Smooth muscle cell of bladder (primary cell): ENCODE measurements at places on chromosomes 1 and 21. TPM values are rescaled to one million over a fixed set of nuclear protein-coding genes. Genes with fewer than 3 reads are reported as not detected.

The C1orf210 gene
- not detected in 2 replicates for total RNA-seq

The CELA2B gene
- total RNA-seq, result 0.18 and 0.28 TPM in 2 replicates

The LAMB3 gene
- total RNA-seq, result 7.1 and 9.3 TPM in 2 replicates

The VWA1 gene
- total RNA-seq, result 2.8 and 3.7 TPM in 2 replicates

The CHAF1B gene
- total RNA-seq, result 0.43 and 0.55 TPM in 2 replicates

The CACNA1S gene
- total RNA-seq, result not detected in 2 replicates

The DUSP23 gene
- 10.5 and 12.0 TPM in 2 replicates for total RNA-seq

The NFIA gene
- total RNA-seq, result 4.0 and 5.1 TPM in 2 replicates

The VASH2 gene
- total RNA-seq, result 1.2 and 3.0 TPM in 2 replicates

The EDEM3 gene
- total RNA-seq, result 57.0 and 98.5 TPM in 2 replicates

The LAMTOR2 gene
- 60.7 and 86.5 TPM in 2 replicates for total RNA-seq

The OR6N1 gene
- not detected in 2 replicates for total RNA-seq

The SELL gene
- 0.09 and 0.14 TPM in 2 replicates for total RNA-seq

The TCP10L gene
- 0.28 and 0.46 TPM in 2 replicates for total RNA-seq

The SHE gene
- under 0.01 and 0.09 TPM in 2 replicates for total RNA-seq

The ADAMTSL4 gene
- 3.6 and 4.8 TPM in 2 replicates for total RNA-seq

The LCE1E gene
- not detected in 2 replicates for total RNA-seq

The CLCA1 gene
- under 0.01 TPM in 1 of 2 replicates, not detected in the other for total RNA-seq

The ITLN1 gene
- total RNA-seq, result not detected in 2 replicates

The CA6 gene
- total RNA-seq, result not detected in 2 replicates

The SERPINC1 gene
- total RNA-seq, result not detected in 2 replicates

The CYP4X1 gene
- not detected in 2 replicates for total RNA-seq

The RBM11 gene
- total RNA-seq, result not detected in 2 replicates
